Prostate gland (tissue), 2 donors: ENCODE measurements at places on chromosomes 12 and 14.

DNA sequence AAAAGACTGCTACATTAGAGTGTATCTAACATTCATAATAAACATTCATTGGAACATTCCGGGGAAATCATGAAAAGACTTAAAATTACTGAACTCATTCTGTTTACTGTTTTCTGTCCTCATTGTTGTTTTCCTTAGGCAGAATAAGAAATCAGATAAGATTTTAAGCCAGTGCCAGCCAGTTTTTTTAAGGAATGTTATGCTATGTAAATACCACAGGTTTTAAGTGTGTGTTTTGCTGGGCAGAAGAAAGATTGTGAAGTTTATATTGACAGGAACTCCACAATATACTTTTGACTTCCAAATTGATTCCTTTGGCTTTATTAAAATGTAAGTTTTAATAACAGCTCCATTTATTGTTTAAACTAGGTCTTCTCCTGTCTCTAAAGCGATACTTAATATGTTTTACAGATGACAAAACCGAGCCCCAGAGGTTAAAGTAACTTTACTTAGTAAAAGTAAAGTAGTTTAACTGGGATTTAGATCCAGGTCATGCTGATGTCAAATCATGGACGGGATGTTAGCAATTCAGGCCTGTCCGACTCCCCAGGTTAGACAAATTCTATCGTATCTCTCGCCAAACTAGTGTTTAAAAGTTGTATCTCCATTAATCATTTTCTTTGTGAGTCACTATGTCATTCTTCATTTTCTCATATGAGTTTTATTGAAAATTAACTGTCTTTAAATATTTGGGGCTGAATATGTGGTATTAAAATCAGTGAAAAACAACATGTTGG is 1.7 kb downstream of the LARP4 start:
- DNase-seq, result no peak

DNA sequence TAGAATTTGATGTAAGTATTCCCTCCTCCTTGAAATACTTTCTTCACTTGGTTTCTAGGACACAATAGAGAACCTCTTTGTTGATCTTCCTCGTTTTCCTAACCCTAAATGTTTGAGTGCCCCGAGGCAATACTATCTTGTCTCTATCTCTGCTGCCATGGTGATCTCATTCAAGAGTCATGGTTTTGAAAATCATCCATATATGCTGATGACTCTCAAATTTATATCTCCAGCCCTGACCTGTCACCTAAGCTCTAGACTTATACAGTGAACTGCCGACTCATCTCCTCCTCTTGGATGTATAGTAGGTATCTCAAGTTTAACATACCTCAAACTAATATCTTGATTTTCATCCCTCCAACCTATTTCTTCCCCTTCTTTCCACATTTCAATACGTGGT is 71.4 kb downstream of the RIC8B start:
- DNase-seq, result no peak

- DNase-seq, result no peak
Observed at GRCh38 chr12:57936513-57936883, 4.9 kb upstream of the ATP23 start.

- DNase-seq, result no peak
Observed at GRCh38 chr14:103909531-103910261, 18.6 kb upstream of the TDRD9 start.

DNA sequence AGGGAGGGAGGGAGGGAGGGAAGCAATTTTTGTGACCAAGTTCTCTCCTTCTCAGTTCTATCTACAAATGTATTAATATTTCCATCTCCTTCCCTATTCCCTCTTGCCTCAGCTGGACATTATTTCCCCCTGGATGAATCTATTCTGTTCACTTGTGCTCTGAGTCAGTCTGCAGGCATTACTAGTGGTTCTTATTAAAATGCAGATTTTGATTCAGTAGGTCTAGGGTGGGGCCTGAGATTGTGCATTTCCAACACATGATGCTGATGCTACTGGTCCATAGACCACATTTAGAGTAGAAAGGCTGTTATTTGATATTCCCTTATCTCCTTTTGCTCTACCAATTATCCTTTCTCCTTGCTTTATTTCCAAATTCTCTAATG is 40.1 kb upstream of the YAF2 start:
- DNase-seq, result no peak

GRCh38 chr12:52044292-52044983 is 6.8 kb upstream of the NR4A1 start:
- DNase-seq, result peak; percentile 94

DNA sequence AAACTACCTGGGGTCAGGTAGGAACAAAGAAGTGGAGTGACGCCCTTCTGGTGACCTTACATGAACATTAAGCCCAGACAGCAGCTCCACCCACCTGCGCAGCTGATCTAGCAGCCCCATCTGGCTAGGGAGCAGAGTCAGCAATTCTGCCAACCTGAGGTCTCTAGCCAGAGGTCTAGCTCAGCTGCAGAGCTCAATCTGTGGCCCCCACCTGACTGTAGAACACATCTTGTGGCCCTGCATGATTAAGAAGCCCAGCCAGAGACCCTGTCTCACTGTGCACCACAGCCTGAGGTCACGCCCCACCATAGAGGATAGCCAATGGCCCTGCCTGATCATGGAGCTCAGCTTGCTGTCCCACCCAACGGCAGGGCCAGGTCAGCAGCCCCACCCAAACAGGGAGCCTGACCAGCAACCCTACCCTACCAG is 50.6 kb upstream of the HIGD1C start:
- DNase-seq, result no peak

DNA sequence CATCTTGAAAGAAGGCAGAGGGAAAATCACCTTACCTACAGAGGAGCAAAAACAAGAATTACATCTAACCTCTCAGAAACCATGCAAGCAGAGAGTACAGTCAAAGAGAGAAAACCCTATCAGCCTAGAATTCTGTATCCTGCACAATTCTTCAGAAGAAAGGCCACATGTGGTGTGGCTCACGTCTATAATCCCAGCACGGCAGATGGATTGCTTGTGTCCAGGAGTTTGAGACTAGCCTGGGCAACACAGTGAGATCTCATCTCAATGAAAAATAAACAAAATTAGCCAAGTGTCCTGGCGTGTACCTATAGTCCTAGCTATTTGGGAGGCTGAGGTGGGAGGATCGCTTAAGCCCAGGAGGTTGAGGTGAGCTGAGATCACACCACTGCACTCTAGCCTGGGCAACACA is 48.2 kb downstream of the ATF7 start:
- DNase-seq, result no peak

- DNase-seq, result peak; percentile 61
Observed at GRCh38 chr12:1566449-1567135, 27.8 kb downstream of the FBXL14 start.

DNA sequence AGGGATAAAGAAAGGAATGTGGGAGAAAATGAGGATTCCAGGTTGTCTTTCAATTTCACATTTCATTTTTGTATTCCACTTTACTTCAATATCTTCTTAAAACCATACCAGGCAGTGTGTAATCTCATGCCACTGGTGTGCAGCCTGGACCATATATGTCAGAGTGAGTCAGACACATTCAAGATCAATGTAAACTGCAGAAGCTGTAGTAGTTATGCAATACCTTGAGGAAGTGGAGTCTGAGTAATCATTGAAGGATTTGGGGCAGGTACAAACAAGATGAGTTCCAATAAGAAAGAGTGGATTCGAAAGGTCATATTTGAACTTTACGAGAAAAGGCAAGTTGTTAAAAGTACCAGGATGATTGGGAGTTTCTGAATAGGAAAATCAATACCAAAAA is 14.1 kb downstream of the PLCZ1 start:
- DNase-seq, result peak; percentile 19

- DNase-seq, result no peak
Observed at GRCh38 chr12:126944684-126945083, 1322.3 kb upstream of the TMEM132C start.

DNA sequence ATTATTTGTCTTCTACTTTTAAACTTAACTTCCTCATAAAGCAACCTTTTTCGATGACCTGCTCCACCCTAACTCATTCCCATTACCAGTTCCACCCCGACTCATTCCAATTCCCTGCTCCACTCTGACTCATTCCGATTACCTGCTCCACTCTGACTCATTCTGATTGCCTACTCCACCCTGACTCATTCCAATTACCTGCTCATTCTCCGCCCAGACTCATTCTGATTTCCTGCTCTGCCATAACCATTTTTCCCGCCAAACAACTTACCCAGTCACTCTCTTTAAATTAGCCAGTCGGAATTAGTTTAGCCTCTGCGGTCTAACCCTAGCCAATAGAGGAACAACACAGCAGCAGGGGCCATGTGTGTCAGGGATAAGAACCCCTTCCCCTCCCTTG is 249.1 kb downstream of the DPY19L2 start:
- DNase-seq, result no peak

DNA sequence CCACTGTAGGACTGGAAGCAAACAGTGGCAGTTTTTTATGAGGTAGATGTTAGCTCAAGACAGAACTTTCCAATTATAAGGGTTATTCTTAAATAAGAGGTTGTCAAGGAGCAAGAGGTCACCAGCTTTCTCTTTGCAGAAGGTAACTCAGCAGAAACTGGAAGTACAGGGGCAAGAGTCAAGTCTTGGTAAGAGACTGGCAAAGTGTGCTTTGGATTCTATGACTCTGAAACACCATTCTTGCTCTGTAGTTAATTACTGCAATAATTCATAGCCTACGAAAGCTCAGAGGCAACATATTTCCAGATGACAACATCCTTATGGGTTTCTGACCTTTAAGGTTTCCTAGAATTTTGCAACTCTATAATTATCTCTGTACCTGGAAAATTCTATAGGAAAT is 51.3 kb downstream of the RMST start:
- DNase-seq, result no peak

- no peak for DNase-seq
Observed at GRCh38 chr14:23578560-23579310, at the start of gene JPH4. Gene JPH4, minus strand, starts transcription at chr14:23578790. Its CDS starts 1,337 bp downstream, at chr14:23577453.

GRCh38 chr12:57603815-57604453 is 690 bp upstream of the DTX3 start:
- peak; percentile 59 for DNase-seq

DNA sequence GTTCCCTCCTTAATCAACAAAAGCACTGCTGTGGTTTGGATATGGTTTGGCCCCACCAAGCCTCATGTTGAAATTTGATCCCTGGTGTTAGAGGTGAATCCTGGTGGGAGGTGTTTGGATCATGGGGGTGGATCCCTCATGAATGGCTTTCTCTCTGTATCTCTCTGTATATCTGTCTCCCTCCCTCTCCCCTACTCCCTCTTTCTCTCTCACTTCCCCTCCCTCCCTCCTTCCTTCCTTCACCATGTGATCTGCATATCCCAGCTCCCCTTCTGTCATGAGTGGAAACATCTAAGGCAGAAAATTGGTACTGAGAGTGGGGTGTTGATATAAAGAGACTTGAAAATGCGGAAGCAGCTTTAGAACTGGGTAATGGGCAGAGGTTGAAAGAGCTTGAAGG is 5.2 kb downstream of the GSKIP start:
- DNase-seq, result no peak

GRCh38 chr12:33116284-33116683 is 219.7 kb upstream of the PKP2 start:
- no peak for DNase-seq

DNA sequence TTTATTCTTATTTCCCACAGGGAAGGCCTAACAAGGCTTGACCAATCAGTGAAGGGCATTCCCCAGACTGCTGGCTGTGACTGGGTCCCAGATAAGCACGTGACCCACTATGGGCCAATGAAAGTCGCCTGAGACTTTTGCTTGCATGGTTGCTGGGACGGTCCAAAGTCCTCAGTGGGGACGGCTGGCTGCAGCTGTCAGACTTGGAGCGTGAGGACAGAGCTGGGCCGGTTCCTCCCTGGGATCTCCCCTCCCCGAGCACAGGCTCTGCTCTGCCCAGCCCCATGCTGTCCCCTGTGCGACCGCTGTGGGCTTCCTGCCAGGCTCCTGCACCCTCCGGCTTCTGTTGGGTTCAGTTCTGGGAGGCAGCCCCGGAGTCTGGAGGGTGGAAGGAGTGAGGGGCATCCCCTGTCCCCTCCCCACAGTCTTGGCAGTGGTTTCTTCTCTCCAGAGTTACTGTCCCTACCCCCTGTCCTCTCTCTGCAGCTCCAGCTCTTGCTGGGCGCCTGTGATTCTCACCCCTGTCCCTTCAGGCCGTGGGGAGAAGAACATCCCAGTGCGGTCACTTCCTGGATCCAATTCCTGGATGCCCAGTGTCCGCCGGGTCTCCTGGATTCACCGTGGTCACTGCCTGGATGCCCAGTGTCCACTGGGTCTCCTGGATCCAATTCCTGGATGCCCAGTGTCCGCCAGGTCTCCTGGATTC is 50.1 kb downstream of the GALNT9 start:
- DNase-seq, result no peak

- DNase-seq, result no peak
Observed at GRCh38 chr14:39716987-39717570, 284.8 kb upstream of the FBXO33 start.

- DNase-seq, result no peak
Observed at GRCh38 chr12:4434706-4435425, 10.7 kb downstream of the FGF6 start.

GRCh38 chr14:36925094-36925493 is 247.3 kb downstream of the SLC25A21 start:
- DNase-seq, result no peak

DNA sequence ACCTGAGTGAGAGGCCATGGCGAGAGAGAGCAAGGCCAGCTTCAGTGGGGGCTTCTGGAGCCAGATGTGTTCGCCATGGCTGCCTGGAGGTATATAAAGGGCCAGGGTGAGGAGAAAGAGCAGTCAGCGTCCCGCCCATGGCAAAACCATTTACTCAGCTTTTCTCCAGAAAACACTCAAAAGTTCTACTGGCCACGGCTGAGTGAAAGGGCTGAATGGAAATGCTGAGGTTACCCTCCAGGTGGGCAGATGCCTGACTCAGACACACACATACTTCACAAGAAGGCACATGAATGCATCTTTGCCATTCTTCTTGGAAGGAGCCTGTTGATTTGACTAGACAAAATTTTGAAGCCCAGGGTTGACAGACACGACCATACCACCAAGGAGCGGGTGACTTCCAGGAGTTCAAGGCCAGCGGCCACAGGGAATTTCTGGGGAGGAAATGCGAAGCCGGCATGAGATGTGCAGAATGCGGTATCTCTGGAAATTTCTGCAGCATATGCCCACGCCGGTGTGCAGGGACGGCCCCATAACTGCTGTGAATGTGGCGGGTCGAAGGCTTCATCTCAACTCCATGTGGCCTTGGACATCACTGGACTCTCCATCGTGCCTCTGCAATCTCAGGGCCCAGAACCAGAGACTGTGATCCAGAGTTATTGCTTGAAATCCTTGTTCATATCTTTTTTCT is at the start of gene IL31:
IL31 (minus strand) TSS at position 67 of the 691 bp plus-strand sequence; CDS start at position 18, 49 bp downstream.
- no peak for DNase-seq

DNA sequence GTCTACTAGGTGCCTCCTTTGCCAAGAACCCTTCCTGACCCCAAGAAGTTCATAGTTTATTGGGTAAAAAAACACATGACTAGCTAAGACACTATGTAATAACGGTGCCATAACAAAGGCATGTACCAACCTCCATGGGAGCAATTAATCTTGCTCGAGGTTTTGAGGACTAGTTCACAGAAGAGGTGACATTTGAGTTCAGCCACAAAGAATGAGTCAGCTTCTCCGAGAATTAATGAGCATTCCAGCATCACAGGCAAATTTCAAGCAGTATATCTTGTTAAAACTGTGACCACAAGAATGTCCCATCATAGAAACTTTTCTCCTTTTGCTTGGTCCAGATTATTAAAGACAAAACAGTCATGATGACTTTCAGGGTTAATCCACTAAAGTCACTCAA is 113.0 kb upstream of the RAP1B start:
- DNase-seq, result no peak
